NCI-H345 (cell line): ENCODE measurements at places on chromosomes 3 and 15.

DNA sequence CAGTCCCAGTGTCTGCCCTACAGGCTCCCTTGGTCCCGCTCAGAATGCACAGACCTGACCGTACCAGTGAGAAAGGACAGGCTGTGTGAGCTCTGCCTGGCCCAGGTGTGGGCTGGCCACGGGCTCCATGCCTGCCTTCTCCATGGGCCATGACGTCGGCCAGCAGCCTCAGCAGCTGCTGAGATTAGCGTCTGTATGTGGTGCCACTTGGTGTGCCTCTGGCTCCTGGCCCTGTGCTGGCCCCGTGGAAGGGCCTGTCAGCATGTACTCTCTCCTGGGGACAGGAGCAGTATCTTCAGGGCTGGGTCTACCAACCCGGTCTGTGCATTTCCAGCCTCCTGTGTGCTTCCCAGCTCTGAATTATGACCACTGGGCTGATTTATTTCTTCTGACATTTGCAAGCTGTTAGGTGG is 25.7 kb downstream of the KLF13 start:
- DNase-seq = no peak

GRCh38 chr3:81763001-81763400 is 1.6 kb upstream of the GBE1 start:
- DNase-seq = no peak

DNA sequence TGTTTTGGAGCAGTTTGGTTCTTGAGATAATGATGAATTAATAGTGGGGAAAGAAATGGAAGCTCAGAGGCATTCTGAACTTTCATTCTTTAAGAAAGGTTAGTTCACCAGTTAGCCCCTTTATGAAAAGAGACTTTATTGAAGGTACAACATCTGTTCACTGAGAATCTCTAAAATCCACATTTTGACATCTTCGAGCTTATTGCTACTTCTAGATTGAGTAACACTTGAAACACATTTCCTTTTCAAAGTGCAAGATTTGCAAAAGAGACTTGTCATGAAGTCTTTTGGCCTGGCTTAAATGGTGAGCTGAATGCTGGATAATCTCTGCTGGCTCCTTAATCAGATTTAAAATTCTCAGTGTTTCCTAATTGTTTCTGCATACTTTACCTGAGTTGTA is 42.3 kb downstream of the RAB8B start:
- no peak for DNase-seq

GRCh38 chr15:72323752-72324151 is 3.8 kb upstream of the CELF6 start:
- DNase-seq = no peak

GRCh38 chr15:84818261-84819131 is 1.3 kb downstream of the ALPK3 start:
- no peak for DNase-seq

GRCh38 chr3:19866751-19867347 is 67.2 kb downstream of the EFHB start:
- peak; percentile 37 for DNase-seq

DNA sequence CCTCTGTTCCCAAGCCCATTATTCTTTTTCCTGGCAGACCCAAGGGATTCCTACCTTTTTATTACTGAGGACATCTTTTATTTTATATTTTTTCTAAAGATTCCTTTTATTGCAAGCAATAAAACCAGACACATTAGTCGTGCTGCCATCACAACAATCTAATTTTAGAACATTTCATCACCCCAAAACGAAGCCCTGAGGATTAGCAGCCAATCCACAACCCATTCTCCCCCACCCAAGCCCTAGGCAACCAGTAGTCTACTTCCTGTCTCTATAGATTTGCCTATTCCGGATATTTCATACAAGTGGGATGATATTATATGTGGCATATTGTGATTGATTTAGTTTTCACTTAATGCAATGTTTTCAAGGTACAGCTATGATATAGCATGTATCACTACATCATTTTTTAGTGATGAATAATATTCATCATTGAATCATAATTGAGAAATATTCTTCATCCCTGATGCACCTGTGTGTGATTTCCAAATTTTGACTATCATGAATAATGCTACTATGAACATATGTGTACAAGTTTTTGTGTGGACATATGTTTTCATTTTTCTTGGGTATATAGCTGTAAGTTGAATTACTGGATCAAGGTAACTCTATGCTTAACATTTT is 65.7 kb downstream of the IL1RAP start:
- no peak for DNase-seq

DNA sequence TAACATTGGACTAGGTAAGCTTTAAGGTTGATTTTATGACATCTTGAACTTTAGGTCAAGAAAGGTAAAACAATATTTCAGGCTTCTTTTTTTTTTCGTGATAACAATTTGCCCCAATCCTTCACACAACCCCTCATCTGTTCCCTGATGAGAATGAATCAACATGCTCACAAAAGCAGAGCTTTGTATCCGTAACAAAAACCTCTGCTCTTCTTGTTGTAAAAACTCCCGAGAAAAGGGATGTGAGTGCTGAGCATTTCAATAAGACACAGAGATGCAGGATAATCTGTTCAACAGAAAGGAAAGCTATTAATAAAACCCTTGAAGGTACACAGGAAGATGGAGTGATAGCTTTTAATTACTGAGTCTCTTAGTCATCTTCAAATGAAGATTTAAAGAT is 94.3 kb downstream of the RAD18 start:
- DNase-seq = no peak

- DNase-seq = no peak
Measured at GRCh38 chr15:57697588-57697987, 8.9 kb upstream of the POLR2M start.

- DNase-seq = no peak
Measured at GRCh38 chr3:138381413-138381901, 33.1 kb downstream of the MRAS start.

- no peak for DNase-seq
Measured at GRCh38 chr3:170713653-170714052, 127.8 kb upstream of the SLC7A14 start.

DNA sequence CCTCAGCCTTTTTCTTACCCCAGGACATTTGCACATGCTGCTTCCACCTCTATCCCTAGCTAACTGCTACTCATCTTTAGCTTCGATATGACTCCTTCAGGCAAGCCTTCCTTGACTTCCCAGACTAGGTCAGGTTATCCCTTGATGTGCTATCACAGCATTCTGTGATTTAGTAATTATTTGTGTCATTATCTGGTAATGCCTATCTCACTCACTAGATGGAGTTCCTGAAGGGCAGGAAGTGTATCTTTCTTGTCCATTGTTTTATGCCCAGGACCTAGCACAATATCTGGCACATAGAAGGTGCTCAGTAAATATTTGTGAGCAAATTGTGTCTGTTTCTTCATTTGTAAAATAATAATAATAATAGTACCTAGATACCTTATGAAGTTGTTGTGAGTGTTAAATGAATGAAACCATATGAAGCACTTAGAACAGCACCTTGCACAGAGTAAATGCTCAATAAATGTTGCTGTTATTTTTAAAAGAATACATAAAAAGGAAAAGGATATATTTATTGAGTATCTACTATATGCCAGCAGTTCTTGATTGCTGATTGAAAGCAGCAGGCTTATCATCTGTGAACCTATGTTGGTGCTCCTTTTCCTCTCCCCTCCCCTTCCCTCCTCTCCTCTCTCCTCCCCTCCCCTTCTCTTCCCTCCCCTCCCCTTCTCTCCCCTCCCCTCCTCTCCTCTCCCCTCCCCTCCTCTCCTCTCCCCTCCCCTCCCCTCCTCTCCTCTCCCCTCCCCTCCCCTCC is 31.5 kb downstream of the SQOR start:
- no peak for DNase-seq

- no peak for DNase-seq
Measured at GRCh38 chr3:134721214-134721613, 70.4 kb upstream of the KY start.

GRCh38 chr3:3127432-3128010 is 781 bp downstream of the TRNT1 start:
- DNase-seq = no peak

DNA sequence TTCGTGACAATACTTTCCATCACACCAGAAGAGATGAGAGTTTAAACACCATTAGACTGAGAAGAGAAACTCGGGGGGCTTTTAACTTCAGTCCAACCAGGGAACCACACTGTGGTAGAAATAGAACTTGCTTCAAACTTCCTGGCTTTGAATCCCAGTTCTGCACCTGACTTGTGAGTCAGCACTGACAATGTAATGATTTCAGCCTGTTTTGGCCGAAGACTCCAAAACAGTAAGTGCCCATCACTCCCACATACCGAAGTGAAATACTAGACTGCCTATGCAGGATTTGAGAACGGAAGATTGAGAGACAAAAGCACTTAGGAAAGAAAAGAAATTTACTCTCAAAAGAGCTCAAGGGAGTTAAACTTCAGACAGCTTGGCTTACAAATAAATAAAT is 27.0 kb downstream of the C2CD4B start:
- no peak for DNase-seq

DNA sequence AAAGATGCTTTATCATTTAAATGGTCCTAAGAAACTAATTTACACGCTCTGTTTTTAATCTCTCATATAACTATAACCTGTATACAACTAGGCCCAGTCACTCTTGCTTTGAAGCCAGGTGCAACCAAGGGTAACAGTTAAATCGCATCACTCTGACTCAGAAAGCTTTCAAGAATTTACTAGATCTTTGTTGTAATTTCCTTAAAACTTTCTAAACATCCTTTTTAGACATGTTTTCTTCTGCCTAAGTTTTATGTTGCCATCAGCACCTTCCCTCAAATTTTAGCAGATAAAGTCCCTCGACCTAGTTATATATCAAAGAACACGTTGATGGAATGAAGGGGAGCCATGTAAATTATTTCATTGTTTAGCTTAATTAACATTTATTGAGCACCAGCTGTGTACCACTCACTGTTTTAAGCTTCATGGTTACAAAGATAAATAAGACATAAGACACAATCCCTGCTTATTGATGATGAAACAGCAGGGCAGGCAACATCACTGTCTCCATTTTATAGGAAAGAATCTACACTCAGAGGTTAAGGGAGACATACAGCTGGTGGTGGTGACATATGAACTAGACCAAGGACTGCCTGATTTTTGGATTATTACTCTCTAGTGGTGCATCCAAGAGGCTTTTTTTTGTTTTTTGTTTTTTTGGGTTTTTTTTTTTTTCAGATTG is 101.0 kb downstream of the CD200R1L start:
- DNase-seq = no peak

- no peak for DNase-seq
Measured at GRCh38 chr3:187042346-187042745, 97.0 kb downstream of the RPL39L start.

DNA sequence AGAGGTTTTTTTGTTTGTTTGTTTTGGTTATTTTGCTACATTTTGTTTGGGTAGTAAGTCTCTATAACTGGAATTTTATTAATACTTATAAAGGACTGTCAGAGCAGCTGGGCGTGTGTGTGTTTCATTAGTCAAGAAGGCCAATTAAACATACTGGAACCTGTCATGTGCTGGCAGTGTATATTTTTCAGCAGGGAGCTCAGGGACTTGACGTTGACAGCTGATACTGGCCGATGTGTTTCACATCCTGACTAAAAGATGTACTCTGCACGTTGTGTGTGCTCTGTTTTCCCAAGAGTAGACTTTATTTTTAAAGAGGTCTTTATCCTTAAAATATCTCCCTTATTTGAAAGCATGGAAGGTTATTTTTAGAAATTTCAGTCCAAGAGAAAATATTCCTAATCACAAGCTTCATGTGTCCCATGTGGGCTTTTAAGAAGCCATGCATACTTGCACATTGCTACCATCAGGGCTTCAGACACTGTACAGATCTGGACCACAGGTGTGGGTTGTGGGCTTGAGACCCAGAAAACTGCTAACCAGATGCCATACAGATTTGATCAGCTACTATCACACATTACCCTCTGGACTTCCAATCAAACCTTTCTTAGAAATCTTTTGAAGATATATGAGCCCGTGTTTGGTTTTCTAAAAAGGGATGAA is 135.9 kb downstream of the FEZF2 start:
- no peak for DNase-seq

GRCh38 chr3:160221019-160221418 is 4.2 kb upstream of the C3orf80 start:
- no peak for DNase-seq

GRCh38 chr3:51390246-51391074 is 625 bp upstream of the RBM15B start:
- DNase-seq = no peak

DNA sequence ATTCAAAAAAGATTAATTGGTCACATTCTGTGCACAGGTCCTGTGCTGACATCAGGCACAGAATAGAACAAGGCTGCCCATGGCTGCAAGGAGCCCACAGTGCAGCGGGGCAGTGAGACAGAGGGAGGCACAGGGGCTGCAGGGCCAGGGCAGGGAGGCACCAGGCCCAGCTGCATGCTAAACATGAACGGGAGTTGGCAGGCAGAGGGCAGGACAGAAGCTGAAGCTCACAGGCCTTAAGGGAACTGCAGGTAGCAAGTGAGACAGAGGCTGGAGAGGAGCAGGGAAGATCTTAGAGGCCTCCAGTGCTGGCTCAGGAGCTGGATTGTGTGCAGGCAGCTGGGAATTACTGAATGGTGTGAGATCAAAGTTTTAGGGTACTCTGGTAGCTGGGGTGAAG is 26.2 kb downstream of the IDH3A start:
- no peak for DNase-seq

DNA sequence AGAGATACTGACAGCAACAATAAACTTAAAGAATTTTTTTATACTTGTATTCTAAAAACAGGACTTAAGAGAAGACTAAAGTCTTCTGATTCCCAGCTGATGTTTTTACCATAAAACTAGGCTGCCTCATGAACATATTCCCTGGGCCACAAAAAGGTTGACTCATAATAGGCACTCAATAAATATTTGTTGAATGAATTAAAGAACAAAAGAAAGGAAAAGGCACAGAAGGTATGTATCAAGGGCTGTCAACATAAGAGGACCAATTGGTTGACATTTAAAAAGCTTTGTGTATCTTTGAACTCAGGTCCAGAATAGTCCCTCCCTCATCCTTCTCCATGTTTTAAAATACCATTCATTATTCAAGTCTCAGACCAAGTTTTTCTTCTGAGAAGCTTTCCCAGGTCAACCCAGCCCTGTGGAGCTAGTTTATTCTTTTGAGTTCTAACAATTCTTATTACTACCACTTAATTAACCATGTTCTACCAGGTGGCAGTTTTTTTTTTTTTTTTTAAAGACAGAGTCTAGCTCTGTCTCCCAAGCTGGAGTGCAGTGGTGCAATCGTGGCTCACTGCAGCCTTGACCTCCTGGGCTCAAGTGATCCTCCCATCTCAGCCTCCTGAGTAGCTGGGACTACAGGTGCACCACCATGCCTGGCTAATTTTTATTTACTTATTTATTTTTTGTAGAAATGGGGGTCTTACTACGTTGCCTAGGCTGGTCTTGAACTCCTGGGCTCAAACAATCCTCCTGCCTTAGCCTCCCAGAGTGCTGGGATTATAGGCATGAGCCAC is 17.5 kb upstream of the ARHGEF3 start:
- DNase-seq = peak; percentile 11

GRCh38 chr3:61637088-61638051 is 76.0 kb downstream of the PTPRG start:
- DNase-seq = no peak

GRCh38 chr3:43224405-43225073 is 61.8 kb upstream of the SNRK start:
- no peak for DNase-seq
